Pancreas (tissue), 10 donors: ENCODE measurements at places on chromosomes 3 and 15.

- no peak for DNase-seq
- H3K27me3 ChIP-seq = no peaks in the 10 kb centered on the region
- H3K36me3 ChIP-seq = no peaks in the 10 kb centered on the region
- H3K4me1 ChIP-seq = peaks cover 11% of the 10 kb centered on the region
Observed at GRCh38 chr3:17038900-17039553, 154.3 kb downstream of the PLCL2 start.

- no peak overlapping the region for H3K4me3 ChIP-seq
- no peaks in the 10 kb centered on the region for H3K36me3 ChIP-seq
- no peak overlapping the region for H3K27ac ChIP-seq
Observed at GRCh38 chr3:124397088-124397487, 333.2 kb upstream of the UMPS start.

GRCh38 chr3:81769299-81769698 lies 7.9 kb upstream of the GBE1 start:
- H3K4me3 ChIP-seq = no peak overlapping the region
- H3K27ac ChIP-seq = no peak overlapping the region
- H3K36me3 ChIP-seq = no peaks in the 10 kb centered on the region
- no peaks in the 10 kb centered on the region for H3K4me1 ChIP-seq

GRCh38 chr15:28904541-28905315 lies 19.0 kb downstream of the APBA2 start:
- H3K4me1 ChIP-seq = no peaks in the 10 kb centered on the region
- no peaks in the 10 kb centered on the region for H3K36me3 ChIP-seq
- no peaks in the 10 kb centered on the region for H3K27me3 ChIP-seq
- H3K27ac ChIP-seq = no peak overlapping the region

DNA sequence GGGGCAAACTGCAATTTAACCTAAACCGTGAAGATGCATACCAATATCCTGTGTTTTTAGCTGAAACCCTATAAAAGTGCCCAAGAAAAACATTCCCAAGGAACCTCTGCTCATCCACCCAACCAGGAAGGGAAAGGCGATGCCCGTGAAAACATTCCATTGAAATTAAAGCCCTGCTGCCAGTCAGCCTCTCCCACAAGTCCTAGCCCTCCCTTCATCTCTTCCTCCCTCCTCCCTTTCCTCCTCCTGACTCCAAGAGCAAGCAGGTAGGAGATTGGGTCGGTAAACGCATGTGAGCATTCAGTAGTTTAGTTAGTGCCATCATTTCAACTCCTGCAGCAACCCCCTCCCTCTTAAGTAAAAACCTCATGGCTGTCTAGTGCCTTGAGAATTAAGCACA lies 27.7 kb downstream of the HES1 start:
- no peak for DNase-seq
- H3K36me3 ChIP-seq = no peaks in the 10 kb centered on the region
- no peak overlapping the region for H3K4me3 ChIP-seq

DNA sequence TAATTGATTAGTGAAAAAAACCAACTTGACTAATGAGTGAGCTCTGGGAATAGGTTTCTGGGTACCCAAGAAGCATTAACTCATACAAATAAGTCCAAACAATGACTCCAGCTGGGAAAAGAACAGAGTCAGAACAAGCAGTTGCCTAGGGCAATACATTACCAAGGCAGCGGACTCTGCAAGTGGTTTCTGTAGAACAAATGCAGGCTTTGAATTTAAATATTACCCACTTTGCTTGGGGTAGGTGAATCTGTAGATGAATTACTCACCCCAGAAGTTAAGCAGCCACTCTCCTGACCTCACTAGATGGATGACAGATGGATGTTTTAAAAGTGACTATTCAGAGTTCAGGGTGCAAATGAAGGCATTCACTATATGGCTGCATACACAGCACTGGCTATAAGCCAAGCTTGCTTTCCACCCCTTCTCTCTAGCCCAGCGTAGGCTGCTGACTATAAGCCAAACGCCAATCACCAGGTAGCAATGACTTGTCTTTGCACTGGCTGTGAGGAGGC lies 73.1 kb upstream of the BHLHE40 start:
- peaks cover 17% of the 10 kb centered on the region for H3K4me1 ChIP-seq
- H3K27ac ChIP-seq = no peak overlapping the region
- DNase-seq = peak; percentile 27
- no peak overlapping the region for H3K4me3 ChIP-seq
- no peaks in the 10 kb centered on the region for H3K27me3 ChIP-seq

DNA sequence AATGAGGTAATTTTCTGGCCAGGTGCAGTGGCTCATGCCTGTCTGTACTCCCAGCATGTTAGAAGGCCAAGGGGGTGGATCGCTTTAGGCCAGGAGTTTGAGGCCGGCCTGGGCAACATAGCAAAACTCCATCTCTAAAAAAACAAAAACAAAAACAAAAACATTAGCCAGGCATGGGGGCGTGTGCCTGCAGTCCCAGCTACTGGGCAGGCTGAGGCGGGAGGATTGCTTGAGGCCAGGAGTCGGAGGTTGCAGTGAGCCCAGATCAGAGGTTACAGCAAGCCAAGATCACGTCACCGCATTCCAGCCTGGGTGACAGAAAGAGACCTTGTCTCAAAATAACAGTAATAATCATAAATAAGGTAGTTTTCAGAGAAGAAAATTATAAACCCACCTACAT lies 55.7 kb downstream of the LDHAL6B start:
- H3K27ac ChIP-seq = no peak overlapping the region
- no peak overlapping the region for H3K4me3 ChIP-seq
- no peak for DNase-seq
- no peaks in the 10 kb centered on the region for H3K27me3 ChIP-seq

GRCh38 chr15:81809543-81809942 lies 236.3 kb downstream of the MEX3B start:
- DNase-seq = peak; percentile 28
- H3K27ac ChIP-seq = no peak overlapping the region
- H3K36me3 ChIP-seq = no peaks in the 10 kb centered on the region

- H3K4me3 ChIP-seq = no peak overlapping the region
- no peak for DNase-seq
- H3K36me3 ChIP-seq = peaks cover 3% of the 10 kb centered on the region
- peaks cover 9% of the 10 kb centered on the region for H3K4me1 ChIP-seq
Observed at GRCh38 chr3:48294611-48295263, 38.7 kb downstream of the SPINK8 start.

DNA sequence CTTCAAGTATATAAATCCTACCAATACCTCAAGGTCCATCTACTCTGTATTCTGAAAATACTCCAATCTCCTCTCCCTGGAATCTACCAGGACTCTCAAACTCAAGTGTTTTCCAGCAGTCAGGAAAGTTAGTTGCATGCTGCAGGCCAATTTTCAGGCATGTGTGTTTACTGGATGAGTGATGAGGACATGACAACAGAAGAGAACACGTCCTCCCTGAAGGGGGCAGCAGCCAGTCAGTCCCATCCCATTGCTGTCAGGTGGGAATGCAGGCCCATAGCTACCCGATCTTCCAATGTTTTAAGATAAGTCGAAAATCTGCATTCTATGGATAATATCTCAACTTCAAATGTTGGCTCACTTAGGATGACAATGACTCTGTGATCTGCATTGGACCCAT lies 496.2 kb downstream of the FHIT start:
- H3K36me3 ChIP-seq = no peaks in the 10 kb centered on the region
- no peaks in the 10 kb centered on the region for H3K27me3 ChIP-seq
- no peak overlapping the region for H3K4me3 ChIP-seq

- no peaks in the 10 kb centered on the region for H3K27me3 ChIP-seq
- no peak for DNase-seq
- H3K36me3 ChIP-seq = no peaks in the 10 kb centered on the region
Observed at GRCh38 chr3:57949785-57950615, 58.2 kb upstream of the FLNB start.
